ENCODE measurements at places on chromosomes 16 and 17. TPM values are rescaled to one million over a fixed set of nuclear protein-coding genes. Genes with fewer than 3 reads are reported as not detected.

LPO gene
- not detected for total RNA-seq

DNA sequence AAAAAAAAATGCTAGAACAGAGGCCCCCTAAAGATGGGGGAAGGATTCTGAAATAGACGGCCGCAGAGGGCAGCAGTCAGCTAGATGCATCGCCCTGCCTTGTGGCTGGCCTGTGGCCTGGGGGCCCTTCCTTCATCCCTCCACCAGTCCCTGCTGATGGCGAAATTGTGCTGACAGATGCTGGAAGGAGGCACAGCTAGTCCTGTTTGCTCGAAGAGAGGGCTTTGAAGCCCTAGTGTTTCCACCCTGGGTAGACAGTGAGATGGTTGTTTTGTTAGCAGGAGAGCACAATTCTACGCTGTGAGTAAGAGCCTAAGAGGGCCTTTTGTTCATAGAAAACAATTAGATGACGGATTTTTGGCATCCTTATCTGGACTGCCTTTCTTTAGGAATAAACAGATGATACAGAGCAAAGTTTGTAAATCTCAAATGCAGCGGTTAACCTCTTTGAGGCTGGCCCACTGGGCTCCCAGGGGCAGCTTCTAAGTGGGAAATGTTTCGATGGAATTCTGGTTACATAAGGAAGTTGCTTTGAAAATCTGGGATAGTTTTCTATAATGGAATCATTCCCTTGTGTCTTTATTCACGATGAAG, 23.0 kb downstream of the VPS35L start:
- DNase-seq, result peak; percentile 78
- no peak overlapping the region for H3K4me3 ChIP-seq
- peaks cover 2% of the 10 kb centered on the region for H3K4me1 ChIP-seq
- peak overlapping the region; percentile 66 for H3K27ac ChIP-seq
- H3K27me3 ChIP-seq, result no peaks in the 10 kb centered on the region

PHOSPHO1 gene
- 0.95 TPM for total RNA-seq

DNA sequence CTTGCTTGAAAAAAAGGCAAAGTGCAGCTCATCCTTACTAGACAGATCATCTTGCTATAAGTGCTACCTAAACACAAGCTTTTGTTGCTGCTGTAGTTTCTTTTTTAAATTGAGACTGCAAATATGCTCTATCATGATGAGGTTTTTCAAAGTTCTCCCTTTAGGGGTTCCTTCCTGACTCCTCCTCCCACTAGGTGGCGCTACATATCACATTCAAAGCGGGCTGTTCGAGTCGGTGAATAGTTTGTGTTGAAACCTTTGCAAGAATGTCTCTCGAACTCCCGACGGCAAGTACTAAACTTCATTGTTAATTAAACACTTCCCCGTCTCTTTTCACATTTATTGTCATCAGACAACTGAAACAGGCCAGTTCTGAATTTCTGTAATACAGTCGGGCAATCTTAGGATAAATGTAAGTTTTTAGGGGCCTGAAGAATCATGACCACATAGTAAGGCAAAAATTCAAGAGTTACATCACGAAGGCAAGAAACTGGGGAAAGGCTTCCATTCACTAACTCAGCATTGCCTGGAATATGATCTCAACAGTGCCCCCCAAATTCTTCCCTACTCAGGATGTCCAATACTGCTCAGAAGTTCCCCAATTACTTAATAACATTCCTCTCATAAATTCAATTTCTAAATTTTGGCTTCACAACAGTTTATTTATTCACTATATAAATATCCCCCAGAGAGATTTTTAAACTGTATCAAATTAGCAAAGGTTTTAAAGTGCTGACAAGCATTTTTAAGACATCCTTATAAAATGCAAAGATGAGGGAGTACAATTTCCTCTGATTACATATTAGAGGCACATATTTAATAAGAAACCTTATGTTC, 6.7 kb downstream of the HS3ST3A1 start:
- peaks cover 57% of the 10 kb centered on the region for H3K4me1 ChIP-seq
- H3K36me3 ChIP-seq, result no peaks in the 10 kb centered on the region
- H3K4me3 ChIP-seq, result peak overlapping the region; percentile 14
- H3K27me3 ChIP-seq, result no peaks in the 10 kb centered on the region

DNA sequence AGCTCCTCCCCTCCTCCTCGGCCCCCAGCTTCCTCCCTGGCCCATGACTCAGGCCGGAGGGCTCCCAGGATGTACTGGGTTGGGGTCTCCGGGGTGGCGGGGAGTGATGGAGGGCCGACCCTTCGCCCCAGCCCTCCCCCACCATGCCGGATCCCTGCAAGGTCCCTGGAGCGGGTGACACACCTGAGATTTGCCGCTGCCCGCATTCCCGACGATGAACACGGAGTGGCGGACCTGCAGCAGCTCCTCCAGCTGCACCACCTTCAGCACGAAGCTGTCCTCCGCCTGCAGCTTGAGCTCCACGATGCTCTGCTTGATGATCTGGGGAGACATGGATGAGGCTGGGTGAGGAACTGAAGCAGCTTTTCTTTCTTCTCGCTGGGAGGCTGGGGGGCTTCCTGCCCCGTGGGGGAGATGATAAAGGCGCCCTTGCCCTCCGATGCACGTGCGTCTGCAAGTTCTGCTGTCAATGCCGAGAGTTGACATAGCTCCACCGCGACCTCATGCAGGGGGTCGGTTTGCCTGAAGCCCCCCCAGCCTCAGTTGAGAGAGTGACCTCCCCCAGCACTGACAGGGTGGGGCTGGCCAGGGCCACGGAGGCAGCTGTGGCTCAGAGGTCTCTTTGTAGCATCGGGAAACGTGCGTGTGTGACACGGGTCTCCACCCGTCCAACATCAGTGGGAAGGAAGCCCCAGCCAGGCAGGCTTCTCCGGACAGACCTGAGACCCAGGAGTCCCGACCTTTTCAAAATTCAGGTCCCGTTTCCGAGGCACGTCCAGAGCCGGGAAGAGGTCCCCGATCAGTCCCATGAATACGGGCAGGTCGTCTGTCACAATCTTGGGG, 83.1 kb downstream of the DNAH17 start:
- H3K36me3 ChIP-seq, result no peaks in the 10 kb centered on the region
- no peak overlapping the region for H3K4me3 ChIP-seq
- no peaks in the 10 kb centered on the region for H3K4me1 ChIP-seq
- no peak for DNase-seq
- H3K27me3 ChIP-seq, result no peaks in the 10 kb centered on the region
- no peak overlapping the region for H3K27ac ChIP-seq

OTOA gene
- total RNA-seq, result not detected

- DNase-seq, result peak; percentile 56
- H3K27me3 ChIP-seq, result no peaks in the 10 kb centered on the region
- peak overlapping the region; percentile 83 for H3K27ac ChIP-seq
- peak overlapping the region; percentile 20 for H3K4me3 ChIP-seq
Measured at GRCh38 chr17:57946798-57947358, 8.3 kb downstream of the CUEDC1 start.

C16orf89 gene
- not detected for total RNA-seq

TTLL6 gene
- total RNA-seq, result not detected

- no peaks in the 10 kb centered on the region for H3K27me3 ChIP-seq
- H3K36me3 ChIP-seq, result no peaks in the 10 kb centered on the region
- H3K4me1 ChIP-seq, result peaks cover 38% of the 10 kb centered on the region
- peak overlapping the region; percentile 63 for H3K4me3 ChIP-seq
Measured at GRCh38 chr16:67249178-67250044, 632 bp downstream of the SLC9A5 start.

AP1G1 gene
- total RNA-seq, result 121 TPM

DNA sequence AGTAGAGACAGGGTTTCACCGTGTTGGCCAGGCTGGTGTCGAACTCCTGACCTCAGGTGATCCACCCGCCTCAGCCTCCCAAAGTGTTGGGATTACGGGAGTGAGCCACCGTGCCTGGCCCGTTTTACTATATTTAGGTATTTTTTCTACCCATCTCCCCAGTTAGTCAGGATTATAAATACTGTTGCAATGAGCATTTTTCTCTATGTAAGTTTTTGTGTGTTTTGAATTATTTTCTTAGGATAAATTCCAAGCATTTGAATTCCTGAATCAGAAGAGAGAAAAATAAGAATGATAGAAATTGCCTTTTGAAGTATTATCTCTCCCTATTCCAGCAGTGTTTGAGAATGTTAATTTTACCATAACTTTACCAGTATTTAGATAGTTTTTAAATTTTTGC, 36.6 kb downstream of the KIAA0513 start:
- no peaks in the 10 kb centered on the region for H3K36me3 ChIP-seq
- H3K4me1 ChIP-seq, result no peaks in the 10 kb centered on the region

ALOX12 gene
- total RNA-seq, result not detected

GRCh38 chr17:42857389-42857788, 6.4 kb downstream of the AOC3 start:
- H3K4me3 ChIP-seq, result no peak overlapping the region
- H3K27me3 ChIP-seq, result no peaks in the 10 kb centered on the region
- H3K4me1 ChIP-seq, result no peaks in the 10 kb centered on the region
- no peak for DNase-seq
- no peaks in the 10 kb centered on the region for H3K36me3 ChIP-seq

- no peaks in the 10 kb centered on the region for H3K36me3 ChIP-seq
- DNase-seq, result no peak
- H3K27me3 ChIP-seq, result peaks cover 5% of the 10 kb centered on the region
- no peak overlapping the region for H3K27ac ChIP-seq
- no peak overlapping the region for H3K4me3 ChIP-seq
Measured at GRCh38 chr17:379531-380465, 27.2 kb upstream of the RPH3AL start.

ZG16 gene
- total RNA-seq, result not detected

TERB1 gene
- 0.16 TPM for total RNA-seq
